ENCODE measurements at places on chromosomes 2 and 18.

DNA sequence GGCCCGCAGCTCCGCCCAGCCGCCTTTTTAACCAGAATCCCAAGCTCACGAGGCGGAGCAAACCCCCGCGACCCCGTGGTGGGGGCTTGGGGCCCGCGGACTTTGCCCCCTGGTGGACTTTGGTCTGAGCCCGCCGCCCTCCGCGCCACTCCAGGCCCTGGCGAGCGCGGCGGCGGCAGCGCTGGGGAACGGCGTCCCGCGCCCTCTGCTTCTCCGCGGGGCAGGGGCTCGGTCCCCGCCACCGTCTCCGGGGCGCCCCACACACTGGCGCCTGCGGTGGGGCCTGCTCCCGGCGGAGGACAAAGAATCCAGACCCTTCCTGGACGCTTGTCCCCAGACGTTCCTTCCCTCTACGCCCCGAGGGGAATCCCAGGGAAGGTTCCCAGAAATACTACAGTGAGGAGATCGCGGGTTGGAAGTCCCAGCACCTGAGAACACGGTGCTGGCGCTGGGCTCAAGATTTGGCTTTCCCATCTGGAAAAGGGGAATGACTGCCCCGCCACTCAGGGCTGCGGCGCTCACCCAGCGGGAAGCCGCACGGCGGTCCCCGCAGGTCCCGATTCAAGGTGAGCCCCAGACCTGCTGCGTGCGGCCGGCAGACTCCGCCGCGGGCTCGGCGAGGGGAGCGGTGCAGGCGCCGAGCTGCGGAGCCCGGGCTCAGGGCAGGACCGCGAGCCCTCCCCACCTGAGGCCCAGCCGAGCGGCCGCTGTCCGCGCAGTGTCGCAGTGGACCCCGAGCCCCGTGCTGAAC is at the start of gene HAAO:
Gene HAAO (minus strand): TSS at position 1 of the 751 bp plus-strand sequence. CDS start 47 bp downstream, outside the sequence.
- DNase-seq, result peak; percentile 44

GRCh38 chr2:162065767-162066166 is 8.2 kb downstream of the DPP4 start:
- no peak for DNase-seq

- DNase-seq, result no peak
These were observed 1.4 kb upstream of the POLR1B start for GRCh38 chr2:112540906-112541305.

GRCh38 chr2:201847481-201847880 is 41.1 kb downstream of the CDK15 start:
- DNase-seq, result no peak

DNA sequence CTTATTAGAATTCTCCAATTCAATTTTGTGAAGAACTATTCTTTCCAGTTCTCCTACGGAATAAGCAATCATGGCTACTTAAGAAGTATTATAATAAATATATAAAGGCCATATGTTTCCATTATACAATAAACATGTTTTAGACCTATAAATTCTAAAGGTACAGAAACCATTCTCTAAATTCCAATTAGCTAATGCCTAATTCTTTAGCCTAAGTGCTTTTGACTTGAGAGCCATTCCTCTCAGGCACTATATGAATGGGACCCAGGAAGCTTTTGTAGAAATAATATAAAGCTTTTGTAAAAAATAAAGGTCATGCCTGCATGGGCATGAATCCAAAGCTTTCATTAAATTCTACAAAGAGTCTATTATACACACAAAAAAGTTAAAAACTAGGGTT is 161.0 kb upstream of the UNC80 start:
- DNase-seq, result no peak

GRCh38 chr2:62817995-62818713 is 112.6 kb downstream of the EHBP1 start:
- no peak for DNase-seq

- peak; percentile 18 for DNase-seq
These were observed 14.1 kb downstream of the ACMSD start for GRCh38 chr2:134852518-134852917.

DNA sequence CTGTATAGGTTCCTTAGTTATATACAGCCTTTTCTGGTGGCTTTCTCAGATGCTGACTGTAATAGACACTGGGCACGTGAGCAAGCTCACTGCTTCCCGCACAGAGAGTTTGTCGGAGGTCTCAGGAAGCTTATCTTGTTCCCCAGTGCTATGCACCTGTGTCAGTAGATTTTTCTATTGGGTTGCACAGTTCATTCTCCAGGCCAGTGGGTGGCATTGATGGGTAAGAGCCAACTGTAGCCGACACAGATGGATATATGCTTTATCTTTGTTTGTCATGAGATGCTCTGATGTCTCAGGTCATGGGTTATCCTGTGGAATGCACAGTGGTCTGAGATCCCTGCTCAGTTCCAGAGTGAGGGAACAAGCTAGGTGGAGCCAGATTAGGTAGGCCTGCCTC is 293.0 kb downstream of the GRB14 start:
- DNase-seq, result no peak

DNA sequence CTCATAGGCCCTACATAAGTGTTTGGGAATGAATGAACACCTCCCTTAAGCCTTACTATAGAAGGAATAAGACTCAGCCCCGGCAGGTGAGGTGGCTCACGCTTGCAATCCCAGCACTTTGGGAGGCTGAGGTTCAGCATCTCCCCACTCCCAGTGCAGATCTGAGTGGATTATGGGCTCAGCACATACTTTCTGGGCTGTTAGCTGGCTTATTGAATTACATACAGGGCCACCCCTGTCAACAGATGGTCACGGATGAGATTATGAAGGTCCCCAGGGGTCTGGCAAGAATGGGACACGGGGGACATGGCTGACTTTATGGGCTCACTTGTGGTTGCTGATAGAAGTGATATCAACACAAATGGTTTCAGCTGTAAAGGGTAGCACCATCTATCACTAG is 322.3 kb downstream of the TSN start:
- DNase-seq, result no peak

GRCh38 chr2:60604486-60605064 is 51.1 kb upstream of the BCL11A start:
- no peak for DNase-seq

DNA sequence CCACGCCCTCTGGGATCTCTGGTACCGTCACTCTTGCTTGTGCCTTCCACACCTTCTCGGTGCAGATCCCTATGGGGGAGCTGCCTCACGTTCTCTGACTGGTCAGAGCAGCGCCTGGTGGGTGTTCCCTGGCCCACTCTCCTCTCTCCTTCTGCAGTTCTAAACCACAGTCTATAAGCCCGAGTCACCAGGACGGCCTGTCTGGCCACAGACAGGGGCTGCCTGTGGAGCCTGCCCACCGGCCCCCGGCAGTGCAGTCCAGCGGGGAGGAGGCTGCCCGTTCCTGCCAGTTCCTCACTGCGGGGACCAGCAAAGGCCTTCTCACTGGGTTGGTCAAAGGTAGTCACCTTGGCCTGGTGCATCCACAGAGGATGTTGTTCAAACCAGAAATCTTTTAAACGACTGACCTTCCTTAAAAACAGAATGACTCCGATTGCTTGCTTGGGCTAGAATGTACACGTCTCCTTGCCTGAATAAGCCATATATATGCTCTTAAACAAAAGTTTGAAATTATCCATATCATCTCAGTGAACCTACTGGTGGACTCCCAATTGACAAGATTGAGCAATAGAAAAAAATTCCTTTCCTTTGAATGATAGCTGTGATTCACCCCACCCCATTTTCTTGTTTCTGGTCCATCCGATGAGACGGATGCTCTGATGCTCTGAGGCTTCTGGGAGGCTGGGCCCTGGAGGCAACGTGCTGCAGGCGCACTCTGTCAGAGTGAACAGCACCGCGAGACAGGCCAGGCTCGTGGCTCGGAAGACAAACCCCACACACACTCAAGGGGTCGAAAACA is 61.2 kb downstream of the RALBP1 start:
- peak; percentile 48 for DNase-seq

GRCh38 chr2:16127958-16128357 is 187.6 kb downstream of the MYCN start:
- no peak for DNase-seq

DNA sequence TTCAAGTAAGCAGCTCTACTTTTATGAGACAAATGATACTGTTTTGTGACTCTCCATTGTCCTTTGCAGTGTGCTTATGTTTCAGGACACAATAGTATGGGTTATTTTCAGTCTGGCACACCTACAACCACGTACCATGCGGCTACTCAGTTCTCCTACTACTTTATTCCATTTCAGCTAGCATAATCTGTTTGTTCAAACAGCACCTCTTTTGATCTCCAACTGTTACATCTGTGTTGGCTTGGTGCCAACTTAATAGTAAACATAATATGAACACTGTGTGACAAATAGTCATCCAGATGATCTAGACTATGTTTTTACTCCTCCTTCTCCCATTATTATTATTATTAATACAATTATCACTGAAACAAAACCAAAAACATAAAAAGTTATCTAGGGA is 40.5 kb downstream of the MYO3B start:
- DNase-seq, result no peak

DNA sequence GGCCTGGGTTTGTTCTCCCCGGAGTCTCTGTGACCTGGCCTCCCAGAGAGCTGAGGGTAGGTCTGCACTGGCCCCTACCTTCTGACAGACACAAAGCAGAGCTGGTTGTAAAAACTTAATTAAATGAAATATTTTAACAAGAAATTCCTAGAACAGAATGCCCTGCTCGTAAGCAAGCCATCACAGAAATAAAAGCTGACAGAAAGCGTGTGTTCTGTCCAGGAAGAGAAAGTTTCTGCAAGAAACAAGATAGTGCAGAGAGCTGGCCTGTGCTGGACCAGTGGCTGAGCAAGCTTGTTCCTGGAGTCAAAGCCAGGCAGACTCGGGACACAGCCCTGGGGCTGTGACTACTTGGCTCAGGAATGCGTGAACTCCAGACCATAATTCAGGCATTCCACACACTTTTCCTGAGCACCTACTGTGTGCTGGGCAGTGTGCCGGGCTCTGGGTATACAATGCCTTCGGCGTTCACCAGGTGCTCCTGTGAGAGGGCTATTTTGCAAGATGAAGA is 51.6 kb downstream of the APOB start:
- peak; percentile 20 for DNase-seq

- DNase-seq, result no peak
These were observed 152.5 kb upstream of the APCDD1 start for GRCh38 chr18:10301831-10302483.

- DNase-seq, result peak; percentile 22
These were observed 40.5 kb upstream of the EMILIN2 start for GRCh38 chr18:2805970-2806943.

DNA sequence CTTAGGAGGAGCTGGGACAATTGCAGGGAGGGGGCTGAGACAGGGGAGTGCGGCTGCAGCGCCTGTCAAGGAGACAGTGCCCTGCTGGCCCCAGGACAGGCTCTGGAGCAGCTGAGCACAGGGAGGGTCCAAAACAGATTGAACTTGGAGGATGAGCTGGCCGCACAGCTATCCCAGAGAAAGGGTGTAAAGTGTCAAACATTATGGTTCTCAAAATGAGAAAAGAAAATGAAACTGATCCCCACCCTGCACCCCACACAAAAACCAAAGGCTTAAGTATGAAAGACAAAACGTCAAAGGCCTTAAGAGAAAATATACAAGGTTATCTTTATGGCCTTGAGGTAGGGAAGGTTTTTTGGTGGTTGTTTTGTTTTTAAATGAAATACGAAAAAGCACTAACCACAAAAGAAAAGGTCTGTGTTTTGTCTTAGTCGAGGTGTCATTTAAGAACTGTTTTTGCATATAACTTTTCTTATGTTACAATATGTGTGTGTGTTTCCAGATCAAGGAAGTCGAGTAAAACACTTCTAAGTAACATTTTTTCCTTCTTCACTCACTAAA is 111.8 kb downstream of the HDAC4 start:
- peak; percentile 28 for DNase-seq

DNA sequence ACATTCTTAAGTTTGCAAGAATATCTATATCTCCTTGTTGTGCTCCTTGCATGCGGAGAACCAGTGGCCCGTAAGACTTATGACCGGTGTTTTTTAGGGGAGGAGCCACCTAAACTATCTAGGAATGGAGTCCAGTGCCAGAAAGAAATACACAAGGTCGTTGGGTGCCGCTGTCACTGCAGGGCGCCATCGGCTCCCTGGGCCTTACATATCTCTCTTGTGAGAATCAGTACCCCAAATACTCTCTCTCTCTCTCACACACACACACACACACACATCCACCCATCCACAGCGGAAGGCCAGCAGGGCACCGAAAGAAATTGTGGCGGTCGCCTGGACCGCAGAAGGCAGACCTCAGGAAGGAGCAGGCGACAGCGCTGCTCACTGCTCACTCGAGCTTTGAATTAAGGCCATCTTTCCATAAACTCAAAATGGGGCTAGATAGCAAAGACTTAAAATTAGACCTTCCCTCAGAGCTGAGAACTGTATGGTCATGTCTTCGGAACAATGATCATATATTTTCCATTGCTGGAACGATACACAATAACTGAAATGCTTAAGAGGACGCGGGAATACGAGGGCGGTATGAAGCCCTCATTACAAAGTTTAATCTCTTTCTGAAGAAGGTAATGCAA is 10.4 kb downstream of the NR4A2 start:
- no peak for DNase-seq

DNA sequence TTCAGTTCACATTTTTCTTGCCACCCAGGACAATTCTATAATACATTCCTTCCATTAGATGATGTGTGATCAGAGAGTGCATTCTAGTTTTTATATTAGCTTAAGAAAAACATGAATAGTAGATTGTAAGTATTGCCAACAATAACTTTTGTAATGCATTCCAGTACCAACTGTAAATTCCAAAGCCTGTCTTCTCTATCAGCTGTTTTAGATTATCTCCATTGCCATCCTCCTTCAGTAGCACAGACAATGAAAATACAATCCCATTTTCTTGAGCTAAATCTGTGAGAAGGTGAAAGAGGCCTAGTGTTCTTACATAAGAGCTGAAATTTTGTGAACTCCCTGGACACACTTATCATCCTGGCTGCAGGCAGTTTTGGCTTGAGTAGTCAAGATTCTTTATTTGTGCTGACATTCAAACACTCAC is 103.9 kb downstream of the CCBE1 start:
- DNase-seq, result peak; percentile 75

DNA sequence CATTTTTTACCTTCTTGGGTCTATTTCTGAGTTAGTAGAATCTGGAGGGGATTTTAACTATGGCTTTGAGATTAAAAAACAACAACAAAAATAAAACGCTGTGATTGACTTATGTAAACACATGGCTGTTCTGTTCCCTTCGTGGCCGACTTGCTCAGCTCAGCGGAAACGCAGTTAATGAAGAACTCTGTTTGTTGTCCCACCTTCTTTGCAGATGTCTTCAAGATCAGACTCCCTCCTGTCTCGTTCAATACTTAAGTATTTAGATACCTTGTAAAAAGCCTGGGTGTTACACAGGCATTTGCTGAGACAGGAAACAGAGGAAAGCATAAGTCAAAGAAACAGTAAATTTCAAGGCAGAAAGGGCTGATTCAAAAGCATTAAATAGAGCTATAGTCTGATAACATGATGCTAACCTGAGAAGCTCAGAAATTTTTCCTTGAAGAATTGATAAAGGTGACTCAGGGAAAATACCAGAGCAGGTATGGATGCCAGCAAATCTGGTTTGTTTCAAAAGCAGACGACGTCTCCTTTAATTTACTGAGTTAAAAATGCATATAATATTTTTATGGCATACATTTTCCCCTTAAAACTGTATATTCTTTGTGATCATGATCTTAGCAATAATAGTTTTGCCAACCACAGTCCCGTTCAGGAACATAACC is 21.7 kb upstream of the POLI start:
- DNase-seq, result no peak

- no peak for DNase-seq
These were observed 68.1 kb upstream of the BCL2L11 start for GRCh38 chr2:111052621-111053020.

Data from GM03348 (cell line).